ENCODE measurements at places on chromosomes 3 and 15. TPM values are rescaled to one million over a fixed set of nuclear protein-coding genes. Genes with fewer than 3 reads are reported as not detected.

Gene SPATA12
- 0.22 TPM for total RNA-seq

Gene MYO1E
- total RNA-seq: 235 TPM

Gene KLHL40
- total RNA-seq: not detected

Gene GCNT3
- total RNA-seq: not detected

Gene IL12A
- total RNA-seq: 0.50 TPM

Gene ANKRD63
- total RNA-seq: 0.26 TPM

Gene TRH
- not detected for total RNA-seq

Gene ZNF662
- total RNA-seq: not detected

Gene PP2D1
- total RNA-seq: not detected

Gene TRAT1
- not detected for total RNA-seq

Gene BFSP2
- not detected for total RNA-seq

GRCh38 chr3:122940628-122941086 is 86.9 kb downstream of the SEMA5B start:
- DNase-seq: no peak

GRCh38 chr3:61236556-61236955 is 14.7 kb downstream of the FHIT start:
- DNase-seq: no peak

DNA sequence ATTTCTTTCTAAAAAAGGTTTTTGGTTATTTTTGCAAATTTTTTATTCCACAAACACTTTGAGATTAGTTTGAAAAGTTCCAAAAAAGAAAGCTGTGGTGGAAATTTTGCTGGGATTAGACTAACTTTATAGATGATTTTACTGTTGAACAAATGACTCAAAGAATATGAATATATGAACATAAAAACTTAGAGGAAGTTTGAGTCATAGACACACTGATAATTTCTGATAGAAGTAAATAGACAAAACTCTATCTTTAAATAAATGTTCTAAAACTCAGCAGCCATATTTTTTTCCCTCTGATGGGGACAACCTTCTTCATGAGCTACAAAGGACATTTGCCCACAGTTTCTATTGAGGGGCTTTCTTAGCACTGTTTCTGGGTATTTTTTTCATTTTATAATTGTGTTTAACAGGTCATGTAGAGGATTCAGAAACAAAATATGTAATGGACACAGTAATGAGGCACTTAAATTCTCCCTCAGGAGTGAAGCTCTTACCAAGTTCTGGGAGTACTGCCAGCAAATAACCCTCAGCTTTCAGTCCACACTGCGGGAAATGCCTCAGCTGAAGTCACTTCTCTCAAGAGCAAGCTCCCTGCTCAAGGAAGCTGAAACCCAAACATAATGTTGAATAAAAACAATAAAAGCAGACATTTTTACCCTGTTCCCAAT is 157.6 kb downstream of the NFKBIZ start:
- DNase-seq: no peak

DNA sequence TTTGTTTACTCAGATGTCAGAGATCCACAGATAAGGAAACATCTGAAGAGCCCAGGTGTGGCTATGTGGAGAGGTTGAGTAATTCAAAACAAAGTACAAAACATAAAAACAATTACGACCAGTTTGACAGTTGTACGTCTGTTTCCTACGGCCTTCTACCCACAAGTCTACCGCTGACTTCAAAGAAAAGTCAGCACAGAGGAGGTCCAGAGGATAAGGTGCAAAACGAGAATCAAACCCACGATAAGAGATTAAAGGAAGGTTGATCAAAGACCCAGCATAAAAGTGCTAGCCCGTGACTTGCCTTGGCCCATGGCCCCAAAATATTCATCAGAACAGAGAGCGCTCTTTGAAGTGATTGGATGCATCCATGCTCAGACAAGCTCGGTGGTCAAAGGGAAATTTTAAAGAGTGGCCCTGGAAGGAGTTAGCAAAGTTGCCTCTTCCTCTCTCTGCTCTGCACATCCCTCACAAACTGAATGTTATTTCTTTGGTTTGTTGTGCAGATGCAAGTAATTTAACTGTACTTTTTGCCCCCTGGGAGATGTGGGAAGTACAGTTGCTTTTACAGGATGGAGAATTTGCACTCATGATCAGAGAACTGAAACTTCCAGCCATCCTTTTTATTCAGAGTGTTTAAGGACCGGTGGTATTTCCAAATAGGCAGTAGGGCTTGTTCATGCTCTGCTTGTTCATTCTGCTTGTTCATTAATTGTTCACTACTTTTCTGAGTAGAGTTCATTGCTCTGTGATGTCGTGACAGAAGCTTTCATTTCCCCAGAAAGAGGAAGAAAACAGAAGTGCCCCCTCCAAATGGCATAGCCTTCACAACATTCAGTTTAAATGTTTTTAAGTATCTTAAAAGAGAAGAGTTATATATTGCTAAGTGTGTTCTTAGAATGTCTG is 31.1 kb downstream of the MME start:
- no peak for DNase-seq

- DNase-seq: no peak
Measured at GRCh38 chr3:159731254-159731653, 257.4 kb upstream of the IL12A start.

GRCh38 chr15:88022716-88023115 is 233.8 kb downstream of the NTRK3 start:
- DNase-seq: no peak

GRCh38 chr3:9917820-9918219 is 922 bp downstream of the IL17RC start:
- DNase-seq: no peak

- no peak for DNase-seq
Measured at GRCh38 chr3:103047640-103048039, 612.8 kb downstream of the ZPLD1 start.

DNA sequence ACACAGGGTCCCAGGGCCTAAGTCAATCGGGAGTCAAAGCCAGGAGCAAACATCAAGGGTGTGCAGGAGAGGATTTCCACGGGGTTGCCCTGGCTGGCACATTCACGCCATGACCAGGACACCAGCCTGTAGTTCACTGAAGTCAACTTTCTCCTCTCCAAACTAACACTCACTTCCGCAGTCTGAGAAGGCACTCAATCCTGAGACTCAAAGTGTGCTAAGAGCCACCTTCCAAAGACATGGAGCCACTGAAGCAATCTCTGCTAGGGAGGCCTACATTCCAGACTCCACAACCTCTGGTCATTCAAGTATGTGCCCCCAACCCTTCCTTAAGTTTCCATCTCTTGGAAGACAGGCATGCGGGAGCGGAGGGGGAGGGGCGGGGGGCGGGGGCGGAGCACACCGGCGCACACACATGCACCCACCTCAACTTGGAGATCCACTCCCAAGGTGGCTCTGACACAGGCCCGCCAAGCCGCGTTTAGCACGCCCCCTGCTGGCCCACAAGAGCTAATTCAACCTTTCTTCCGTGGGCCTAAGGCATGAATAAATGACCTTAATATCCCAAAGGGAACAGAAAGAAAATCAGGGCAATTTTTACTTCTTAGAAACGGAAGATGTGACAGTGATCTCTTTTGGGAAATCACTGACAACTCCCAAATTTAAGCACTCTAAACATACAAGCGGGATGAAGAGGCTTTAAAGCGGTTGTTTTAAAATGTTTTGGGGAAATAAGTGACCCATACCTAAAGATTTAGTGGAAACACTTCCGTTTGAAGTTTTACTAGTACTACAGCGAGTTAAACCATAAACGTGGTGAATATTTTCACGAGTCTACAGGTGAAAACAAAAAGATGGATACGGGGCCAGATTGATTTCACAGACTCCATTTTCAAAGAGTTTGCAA is 162.5 kb upstream of the CHRNA7 start:
- DNase-seq: peak; percentile 90

DNA sequence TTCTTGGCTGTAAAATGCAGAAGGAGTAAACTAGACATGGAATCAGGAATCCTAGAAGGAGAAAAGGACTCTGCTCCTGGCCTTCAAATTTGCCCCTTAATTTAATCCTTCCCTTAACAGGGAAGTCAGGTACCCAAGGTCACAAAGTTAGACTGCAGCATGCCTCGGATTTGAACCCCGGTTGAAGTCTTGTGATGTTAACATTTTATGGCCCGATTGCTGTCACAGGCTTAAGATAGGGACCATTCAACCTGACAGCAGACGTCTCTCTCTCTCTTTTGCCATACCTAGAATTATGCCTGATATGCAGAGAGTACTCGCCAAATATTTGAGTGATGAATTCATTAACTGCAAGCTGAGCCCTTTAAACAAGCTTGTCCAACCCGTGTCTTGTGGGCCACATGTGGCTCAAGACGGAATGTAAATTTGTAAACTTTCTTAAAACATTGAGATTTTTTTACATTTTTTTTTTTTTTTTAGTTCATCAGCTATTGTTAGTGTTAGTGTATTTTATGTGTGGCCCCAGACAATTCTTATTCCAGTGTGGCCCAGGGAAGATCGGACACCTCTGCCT is 217.2 kb downstream of the THSD4 start:
- no peak for DNase-seq

- DNase-seq: no peak
Measured at GRCh38 chr3:21393683-21394311, 357.2 kb downstream of the ZNF385D start.

GRCh38 chr3:180183346-180183745 is 146.6 kb upstream of the PEX5L start:
- no peak for DNase-seq

DNA sequence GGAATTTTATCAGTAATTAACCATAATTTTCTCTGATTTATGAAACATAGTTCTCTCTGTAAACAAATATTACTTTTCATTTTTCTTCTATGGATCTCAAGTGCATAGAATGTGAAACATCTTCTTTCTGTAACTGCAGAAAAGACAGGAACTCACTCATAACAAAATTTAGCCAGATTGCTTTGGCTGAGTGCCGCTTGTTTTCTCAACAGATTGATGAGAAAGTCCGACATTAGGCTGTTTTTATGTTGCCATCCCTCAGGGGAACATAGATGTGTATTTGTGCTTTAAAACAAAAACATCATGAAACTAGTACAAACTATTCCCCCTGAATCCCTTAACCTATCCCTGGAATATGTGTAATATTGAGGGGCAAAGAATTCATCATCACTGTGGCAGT is 154.2 kb downstream of the B3GALNT1 start:
- no peak for DNase-seq

DNA sequence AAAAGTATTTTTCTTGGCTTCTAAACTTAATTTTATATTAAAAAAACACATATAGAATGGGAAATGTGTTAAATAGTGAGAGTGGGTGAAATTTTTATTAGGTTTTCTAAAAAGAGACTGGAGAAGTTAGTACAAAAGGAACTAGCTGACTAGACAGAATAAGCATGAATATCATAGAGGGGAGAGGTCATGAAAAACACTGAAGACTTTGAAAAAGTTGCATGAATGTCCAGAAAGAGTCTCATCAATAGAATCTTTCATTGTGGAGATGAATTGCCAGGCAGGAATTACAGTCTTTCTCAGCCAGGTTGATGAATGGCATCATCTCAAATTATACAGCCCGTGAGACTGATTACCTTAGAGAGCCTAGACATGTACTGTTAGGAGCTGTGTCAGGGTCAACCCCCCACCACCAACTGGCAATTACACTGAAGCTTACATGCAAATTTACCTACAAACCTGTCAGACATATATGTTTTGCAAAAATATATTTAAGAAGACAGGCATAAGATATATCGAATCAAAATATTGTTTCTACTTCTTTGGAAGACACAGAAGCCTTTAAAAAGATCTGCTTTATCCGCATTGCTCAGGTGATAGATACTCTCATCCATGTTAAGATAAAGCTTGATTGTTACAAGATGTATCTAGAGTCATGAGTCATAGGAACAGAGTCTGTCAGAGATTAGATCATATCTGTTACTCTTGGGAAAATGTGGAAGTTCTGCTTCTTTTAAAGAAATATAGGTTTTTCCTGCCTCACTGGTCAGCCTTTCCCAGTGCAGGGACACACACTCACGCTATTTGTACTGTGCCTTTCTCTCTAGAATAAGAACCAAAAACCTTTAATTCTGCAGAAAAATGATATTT is 34.8 kb upstream of the PFN2 start:
- no peak for DNase-seq

GRCh38 chr3:2944628-2945027 is 165.5 kb downstream of the IL5RA start:
- DNase-seq: no peak
